ENCODE measurements at places on chromosomes 6 and 20.

DNA sequence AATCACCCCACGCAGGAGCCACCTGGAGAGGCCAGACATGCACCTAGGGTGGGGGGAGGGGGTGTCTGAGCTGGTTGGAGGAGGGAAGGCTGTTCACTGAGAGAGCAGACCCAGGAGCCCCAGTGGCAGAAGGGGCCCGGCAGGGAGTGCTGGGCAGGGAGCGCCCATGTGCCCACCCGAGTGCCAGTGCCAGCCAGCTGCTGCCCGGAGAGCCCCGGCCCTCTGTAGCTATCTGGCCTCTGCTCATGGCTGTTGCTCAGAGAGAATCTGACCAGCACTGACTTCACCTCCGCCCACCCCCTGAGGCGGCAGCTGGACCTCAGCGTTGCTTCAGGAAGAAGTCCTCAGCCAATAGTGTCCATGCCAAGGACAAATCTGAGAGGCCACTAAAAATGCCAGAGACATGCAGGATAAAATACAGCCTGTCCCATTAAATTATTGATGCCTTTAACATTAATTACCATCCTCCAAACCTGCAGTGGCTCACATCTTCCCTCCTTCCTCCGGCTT, 22.8 kb downstream of the SLC17A9 start:
- no peak for DNase-seq

GRCh38 chr20:51506527-51507215, 35.8 kb downstream of the NFATC2 start:
- DNase-seq, result no peak

GRCh38 chr20:6714279-6714711, 53.2 kb upstream of the BMP2 start:
- DNase-seq, result no peak

DNA sequence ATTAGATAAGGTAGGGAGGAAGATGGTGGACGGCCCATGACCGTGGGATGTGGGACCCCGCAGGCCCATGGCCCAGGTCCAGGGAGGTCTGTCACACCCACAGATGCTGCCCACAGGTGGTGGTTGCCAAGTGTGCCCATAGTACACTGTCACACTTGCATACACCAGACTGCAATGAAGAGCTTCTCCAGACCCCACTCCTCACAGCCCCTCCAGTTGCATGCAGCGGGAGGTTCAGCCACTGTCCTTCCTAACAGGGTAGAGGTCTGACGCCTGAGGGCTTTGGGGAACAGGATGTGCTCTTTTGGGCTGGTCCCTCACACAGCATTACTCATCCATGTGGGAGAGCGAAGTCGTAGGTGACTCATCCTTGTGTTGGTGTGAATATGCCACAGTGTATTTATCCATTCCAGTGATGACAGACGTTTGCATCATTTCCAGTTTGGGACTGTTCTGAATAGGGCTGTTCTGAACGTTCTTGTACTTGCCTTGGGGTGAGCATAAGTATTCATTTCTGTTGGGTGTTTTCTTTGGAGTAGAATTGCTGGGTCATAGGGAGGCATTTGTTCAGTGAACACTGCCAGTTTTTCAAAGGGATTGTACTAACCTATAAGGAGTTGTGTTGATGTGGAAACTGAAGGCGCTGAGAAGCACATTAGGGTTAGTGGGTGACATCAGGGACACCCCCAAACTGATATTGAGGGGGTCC, 10.1 kb upstream of the PYGB start:
- no peak for DNase-seq

GRCh38 chr20:63767456-63767855, 27.9 kb downstream of the SLC2A4RG start:
- no peak for DNase-seq

DNA sequence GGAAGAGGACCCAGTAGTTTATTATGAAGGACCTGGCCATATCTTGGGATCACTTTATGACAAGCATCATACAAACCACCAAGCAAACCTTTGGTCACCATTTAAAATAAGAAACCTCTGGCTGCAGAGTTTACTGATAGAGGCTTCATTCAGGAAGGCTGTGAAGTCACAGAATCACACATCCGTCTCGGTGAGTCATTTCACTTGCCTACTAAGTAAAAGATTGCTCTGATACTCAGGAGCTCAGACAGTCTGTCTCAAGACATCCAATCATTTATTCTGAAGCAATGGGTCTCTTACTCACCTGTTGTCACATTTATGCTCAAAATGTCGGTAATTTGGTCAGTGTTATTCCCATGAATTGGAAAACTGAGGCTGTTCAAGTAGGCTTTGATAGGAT, 33.7 kb downstream of the ADGRF5 start:
- DNase-seq, result no peak

GRCh38 chr20:37326666-37327065, 19.3 kb upstream of the SRC start:
- DNase-seq, result no peak

- no peak for DNase-seq
These were observed 49.6 kb upstream of the CCDC28A start for GRCh38 chr6:138724015-138724414.

- DNase-seq, result no peak
These were observed 881 bp upstream of the MCM3 start for GRCh38 chr6:52285177-52286068.

GRCh38 chr6:13859871-13860555, 45.7 kb upstream of the MCUR1 start:
- DNase-seq, result no peak

DNA sequence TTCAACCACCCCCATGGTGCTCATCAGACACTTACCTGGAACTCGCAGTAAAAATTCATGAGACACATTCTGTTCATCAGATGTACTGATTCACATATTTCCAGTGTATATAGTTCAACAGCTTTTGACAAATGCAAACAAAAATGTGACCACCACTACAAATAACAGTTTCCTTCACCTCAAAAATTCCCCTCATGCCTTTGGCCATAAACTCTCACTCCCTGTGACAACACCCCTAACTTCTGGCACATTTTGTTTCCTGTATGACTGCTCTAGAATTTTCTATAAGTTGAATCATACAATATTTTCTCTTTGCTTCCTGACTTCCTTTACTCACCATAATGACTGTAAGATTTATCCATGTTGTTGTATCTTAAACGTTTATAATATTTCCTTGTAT, 63.7 kb downstream of the C6orf118 start:
- DNase-seq, result no peak

GRCh38 chr6:53216301-53216700, 67.7 kb upstream of the GCM1 start:
- no peak for DNase-seq

GRCh38 chr6:153087436-153087835, 43.6 kb downstream of the RGS17 start:
- no peak for DNase-seq

DNA sequence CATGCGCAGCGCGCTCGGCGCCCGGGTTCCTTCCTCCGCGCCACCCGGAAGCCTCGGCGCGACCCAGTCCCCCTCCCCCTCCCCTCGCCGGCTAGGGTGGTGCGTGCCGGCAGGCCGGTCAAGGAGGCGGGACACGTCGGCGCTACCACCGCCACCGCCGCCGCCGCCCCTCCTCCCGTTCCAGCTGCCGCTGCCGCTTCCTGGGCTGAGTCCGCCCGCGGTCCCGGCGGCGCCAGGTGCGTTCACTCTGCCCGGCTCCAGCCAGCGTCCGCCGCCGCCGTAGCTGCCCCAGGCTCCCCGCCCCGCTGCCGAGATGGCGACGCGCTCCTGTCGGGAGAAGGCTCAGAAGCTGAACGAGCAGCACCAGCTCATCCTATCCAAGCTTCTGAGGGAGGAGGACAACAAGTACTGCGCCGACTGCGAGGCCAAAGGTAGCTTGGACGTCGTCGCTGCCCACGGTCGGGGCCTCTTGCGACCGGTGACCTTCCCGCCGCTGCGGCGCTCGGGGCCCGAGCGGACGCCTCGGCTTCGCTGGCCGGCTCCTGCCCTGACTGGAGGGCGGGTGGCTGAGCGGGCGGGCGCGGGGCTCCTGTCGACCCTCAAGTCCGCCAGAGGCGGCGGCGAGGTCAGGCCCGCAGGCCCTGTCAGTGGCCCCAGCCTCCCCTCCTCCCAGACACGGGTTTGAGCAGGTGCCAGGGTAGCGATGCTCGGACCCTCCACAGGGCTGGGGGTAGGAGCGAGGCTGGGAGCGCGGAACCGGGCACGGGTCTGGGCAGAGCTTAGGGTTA, at the start of gene SMAP1:
Gene SMAP1 (plus strand): TSS at position 173 of the 788 bp plus-strand sequence. CDS start 141 bp downstream, at position 314.
- DNase-seq, result peak; percentile 86

DNA sequence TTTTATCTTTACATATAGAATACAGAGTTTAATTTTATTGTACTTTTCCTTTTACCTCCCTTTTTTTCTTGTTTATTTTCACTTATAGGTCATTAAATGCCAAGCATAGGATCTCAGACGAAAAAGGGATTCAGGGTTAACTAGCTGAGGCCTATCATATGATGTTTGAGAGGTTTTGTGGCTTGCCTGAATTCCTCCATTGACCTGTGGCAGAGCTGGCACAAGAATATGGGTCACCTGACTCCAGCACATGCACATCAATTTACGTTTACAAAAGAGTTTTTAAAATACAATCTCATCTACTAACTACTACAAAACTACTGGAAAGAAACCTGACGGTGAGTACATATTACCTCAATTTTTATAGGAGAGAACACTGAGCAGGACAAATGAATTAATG, 60.4 kb downstream of the SGK1 start:
- DNase-seq, result no peak

DNA sequence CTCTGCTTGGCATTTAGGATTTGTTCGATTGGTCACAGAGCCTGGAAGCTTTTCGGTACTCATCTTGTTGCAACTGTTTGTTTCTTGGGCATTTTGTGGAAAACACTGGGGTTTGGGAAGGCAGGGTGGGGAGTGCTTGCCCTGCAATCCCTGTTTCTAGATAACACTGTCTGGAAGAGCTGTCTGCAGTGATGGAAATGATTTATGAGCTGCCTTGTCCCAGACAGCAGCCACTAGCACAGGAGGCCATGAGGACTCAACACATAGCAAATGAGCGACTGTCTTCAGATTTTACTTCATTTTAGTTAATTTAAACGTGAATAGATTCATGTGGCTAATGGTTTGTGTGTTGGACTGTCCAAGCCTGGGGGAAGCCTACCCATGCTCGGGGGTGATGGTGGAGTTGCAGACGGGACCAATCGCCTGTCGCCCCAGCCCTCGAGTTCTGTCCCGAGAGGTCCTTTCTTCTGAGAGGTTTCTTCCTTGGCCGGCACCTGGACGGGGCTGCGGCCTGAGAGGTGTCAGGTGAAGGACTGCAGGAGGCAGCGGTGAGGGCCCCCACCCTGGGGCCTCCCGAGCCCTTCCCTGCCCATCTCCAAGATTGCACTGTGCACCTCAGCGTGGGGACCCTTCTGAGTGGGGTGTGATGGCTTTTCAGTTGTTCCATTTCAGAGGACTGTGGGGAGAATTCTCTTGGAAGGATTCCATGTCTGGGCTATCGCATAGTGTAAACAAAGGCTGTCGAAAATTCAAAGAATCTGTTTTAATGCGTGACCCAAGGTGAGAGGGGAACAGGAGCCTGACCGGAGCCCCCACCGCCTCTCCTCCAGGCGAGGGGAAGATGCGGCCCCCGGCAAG, 55.4 kb downstream of the SMOC2 start:
- no peak for DNase-seq

- no peak for DNase-seq
These were observed 742.8 kb downstream of the MAFB start for GRCh38 chr20:39946053-39946810.

- DNase-seq, result no peak
These were observed 85.3 kb downstream of the TBC1D7 start for GRCh38 chr6:13243033-13243432.

- no peak for DNase-seq
These were observed 111.6 kb downstream of the TINAG start for GRCh38 chr6:54419885-54420284.
